Posterior cingulate gyrus (tissue), 11 donors: ENCODE measurements at places on chromosomes 5 and 9.

DNA sequence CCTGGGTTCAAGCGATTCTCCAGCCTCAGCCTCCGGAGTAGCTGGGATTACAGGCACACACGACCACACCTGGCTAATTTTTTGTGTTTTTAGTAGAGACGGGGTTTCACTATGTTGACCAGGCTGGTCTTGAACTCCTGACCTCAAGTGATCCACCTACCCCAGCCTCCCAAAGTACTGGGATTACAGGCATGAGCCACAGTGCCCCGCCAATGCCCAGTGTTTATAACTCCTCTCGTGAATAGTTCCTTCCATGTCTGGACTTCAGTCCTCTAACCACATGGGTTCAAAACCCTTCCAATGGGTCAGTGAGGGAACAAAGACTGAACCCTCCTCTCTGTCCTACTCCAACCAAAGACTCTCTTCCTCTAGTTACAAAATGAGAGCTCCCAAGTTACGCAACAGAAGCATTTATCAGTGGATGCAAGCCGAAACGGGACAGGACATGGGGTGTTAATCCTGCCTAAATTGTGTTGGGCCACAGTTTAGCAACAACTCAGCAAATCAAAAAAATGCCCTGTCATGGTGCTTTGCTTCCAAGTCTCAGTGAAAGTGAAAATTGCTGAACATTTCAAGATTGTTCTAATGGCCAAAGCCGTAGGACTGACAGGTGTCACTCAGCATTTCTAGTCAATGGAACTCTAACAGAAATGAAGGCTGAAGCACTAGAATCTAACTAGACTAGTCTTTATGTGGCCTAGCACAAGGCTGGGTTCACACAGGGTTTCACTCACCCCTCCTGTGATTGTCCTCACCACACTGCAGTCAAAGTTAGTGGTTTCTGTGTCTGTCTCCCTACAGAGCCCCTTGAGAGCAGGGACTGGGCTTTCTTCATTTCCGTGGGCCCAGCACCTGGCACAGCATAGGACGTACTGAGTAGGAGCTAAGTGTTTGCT, 3.2 kb upstream of the TMEM245 start:
- no peak for DNase-seq

- no peak for DNase-seq
Observed at GRCh38 chr5:109452661-109453060, 42.9 kb upstream of the PJA2 start.

DNA sequence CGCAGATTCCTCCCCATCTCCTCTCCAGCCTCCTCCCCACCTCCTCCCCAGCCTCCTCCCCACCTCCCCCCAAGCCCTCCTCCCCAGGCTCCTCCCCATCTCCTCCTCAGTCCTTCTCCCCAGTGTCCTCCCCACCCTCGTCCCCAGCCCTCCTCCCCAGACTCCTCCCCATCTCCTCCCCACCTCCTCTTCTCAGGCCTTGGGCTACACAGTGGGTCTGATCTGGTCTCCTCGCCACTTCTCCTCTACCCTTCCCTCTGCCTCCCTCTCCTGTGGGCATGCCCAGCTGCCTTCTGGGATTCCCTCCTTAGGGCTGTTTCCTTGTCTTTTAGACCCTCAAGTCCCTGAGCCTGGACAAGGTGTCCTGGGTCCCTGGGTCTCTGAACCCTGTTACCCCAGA, 28.3 kb downstream of the CXXC5 start:
- DNase-seq, result no peak

DNA sequence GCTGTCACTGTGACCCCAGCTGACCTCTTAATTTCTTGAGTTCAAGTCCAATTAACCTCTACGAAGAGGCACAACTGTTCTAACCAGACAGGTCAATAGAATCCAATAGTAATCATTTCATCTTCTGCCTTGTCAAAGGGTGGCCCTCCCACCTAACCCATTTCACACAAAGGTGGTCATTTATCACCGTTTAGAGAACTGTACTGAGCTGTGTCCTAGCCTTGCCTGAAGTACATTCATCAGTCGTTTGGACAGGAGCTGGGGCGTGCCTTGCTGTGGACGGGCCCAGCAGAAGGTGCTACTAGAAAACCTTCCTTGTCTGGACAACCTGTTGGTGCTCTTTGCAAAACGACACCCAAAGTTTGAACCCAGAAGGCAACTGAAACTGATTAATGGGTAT, 605.4 kb downstream of the ISL1 start:
- DNase-seq, result no peak

- no peak for DNase-seq
Observed at GRCh38 chr9:89311346-89312221, 589 bp downstream of the CKS2 start.

GRCh38 chr5:96922499-96923244, 13.2 kb upstream of the LNPEP start:
- no peak for DNase-seq

- DNase-seq, result peak; percentile 77
Observed at GRCh38 chr9:138022121-138022741, 144.6 kb downstream of the CACNA1B start.

DNA sequence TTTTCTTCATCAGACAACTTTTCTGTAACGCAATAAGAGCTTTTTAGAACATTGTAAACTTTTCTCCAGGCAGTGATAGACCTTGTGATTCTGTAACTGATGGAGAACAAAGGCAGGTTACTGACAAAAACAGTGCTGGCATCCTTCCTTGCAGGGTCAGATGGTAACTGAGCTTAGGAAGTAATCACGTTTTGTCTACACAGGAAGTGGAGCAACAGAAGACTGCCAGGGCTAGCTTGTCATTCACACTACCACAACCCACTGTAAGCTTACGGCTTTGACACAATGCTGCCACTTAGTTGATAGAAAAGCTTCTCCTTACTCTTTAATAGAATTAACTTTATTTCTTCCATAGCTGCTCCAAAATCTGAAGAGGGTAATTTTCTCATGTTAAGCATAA, 46.8 kb downstream of the FBN2 start:
- no peak for DNase-seq

DNA sequence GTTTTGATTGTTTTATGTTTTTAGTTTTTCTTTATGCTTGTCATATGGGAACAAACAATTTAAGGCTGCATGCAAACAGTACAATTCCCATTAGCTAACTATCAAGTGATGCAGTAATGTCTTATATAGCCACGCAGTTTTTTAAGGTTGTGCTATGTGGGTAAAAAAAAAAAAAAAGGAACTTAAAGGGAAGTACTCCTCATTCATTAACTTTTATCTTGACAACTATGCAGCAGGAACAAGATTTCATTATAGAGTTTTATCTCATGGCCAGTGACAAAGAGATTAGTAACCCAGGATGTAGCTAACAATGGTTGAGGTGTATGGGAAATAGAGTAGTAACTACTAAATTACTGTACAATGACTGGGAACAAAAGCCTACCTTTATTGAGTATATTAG, 1008.2 kb upstream of the CDH9 start:
- DNase-seq, result no peak
